ENCODE measurements at places on chromosomes 2 and 18.

DNA sequence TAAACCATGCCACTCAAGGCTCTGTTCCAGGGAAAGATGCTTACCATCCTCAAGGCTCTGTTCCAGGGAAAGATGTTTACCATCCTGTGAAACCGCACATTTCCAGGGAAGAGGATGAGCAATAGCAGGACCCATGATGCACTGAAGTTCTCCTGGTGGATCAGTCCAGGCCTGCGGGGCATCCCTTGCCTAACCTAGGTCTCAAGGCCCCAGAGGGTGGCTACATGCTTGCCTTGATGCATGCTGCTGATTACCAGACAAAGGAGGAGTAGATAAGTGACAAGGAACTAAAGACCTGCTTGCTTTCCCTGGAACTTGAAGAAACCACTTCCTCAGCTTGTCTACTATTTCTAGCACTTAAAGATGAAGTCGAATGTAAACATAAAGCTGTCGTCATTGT is 111.0 kb upstream of the LINC00305 start:
- DNase-seq: no peak

GRCh38 chr2:85019121-85019520 is 48.2 kb downstream of the KCMF1 start:
- DNase-seq: no peak

DNA sequence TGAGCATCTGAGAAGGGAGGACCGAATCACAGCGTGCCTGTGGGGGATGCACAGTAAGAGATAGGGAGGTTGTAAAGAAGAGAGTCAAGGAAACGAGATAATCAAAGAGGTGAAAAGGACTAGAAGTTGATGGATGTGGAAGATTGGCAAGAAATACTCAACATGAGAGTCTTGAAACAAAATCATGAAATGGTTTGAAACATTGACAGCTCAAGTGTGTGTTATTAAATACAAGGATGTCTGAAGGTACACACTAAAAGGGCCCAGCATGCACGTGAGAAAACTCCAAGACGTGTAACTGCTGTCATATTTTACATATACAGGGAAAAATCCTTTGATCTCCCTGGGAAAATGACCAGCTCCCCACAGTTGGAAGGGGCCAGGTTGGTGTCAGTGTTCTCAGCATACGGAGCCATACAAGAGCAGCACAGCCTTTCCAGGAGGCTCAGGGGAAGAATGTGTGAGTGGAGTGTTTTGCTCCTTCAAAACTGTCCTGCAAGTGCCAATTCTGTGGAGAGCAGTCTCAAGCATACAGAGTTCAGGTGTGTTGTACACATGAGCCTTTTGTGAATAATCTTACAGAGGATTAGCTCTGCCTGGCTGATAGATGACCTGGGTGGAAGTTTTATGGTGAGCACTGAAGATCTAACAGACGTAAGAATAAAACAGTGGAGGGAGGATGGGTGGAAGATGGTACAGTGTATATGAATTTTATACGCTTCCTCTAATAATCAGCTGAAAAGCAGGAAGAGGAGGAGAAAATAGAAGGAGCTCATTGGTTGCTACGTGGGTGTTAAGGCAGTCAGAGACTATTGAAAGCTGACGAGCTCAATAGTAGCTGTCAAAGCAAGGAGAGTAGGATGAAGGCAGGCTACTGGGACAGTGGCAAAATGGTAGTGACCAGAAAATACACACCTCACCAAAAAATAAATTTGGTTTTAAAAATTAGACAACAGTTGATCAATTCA is 126.8 kb downstream of the ATP9B start:
- no peak for DNase-seq

GRCh38 chr18:33577685-33578517 is at the start of gene ASXL3:
Gene ASXL3 (plus strand): TSS chr18:33578219. CDS start chr18:33578632, 413 bp downstream.
- no peak for DNase-seq

GRCh38 chr2:3725458-3726250 is 22.3 kb downstream of the DCDC2C start:
- DNase-seq: no peak

- no peak for DNase-seq
These were observed 357.1 kb downstream of the CNTNAP5 start for GRCh38 chr2:124382067-124382618.

GRCh38 chr2:85852152-85852840 is 36.5 kb downstream of the ST3GAL5 start:
- DNase-seq: no peak

DNA sequence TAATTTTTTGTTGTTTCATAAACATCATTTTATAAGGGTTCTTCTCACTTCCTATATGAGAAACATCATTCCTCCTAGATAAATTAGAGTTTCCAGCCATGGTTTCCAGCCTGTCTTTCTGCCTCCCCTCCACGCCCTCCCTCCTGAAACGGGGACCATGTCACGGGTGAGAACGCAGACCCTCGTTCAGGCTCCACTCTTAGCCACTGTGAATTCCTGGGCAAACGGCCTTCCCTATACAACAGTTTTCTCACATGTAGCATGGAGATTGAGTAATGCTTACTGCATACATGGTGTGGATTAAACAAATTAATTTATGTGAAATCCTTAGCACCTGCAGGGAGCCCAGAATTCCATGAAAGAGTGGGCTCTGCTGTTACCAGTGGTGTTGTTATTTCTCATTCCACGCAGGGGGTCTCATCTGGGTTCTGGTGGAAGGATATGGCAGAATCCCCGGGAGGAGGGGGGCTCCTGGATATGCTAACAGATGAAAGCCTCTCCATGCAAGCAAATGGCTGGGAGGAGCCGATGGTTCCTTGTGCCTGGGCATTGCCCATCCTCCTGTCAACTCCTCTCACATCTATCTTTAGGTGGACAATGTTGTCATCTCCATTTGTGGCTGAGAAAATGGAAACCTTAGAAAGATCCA is 54.0 kb upstream of the TWIST2 start:
- DNase-seq: no peak

DNA sequence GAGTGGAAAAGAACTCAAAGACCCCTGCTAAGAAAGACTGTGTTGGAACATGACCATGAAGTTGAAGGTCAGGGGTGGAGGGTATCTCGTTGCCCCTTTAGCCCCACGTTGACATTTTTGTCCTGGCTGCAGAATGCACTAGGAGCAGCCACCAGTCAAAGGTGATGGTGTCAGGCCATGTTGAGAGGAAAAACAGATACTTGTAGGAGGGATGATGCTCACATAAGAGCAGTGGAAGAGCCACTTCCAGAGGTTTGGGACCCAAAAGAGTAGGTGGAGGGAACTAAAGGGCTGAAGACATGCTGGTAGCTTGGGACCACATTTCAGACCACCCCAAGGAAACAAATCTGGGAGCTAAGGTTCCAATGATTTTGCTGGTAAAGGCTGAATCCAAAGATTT is 159.0 kb downstream of the MYO3B start:
- no peak for DNase-seq

GRCh38 chr2:218398437-218399390 is 954 bp upstream of the CTDSP1 start:
- peak; percentile 61 for DNase-seq

GRCh38 chr2:188326669-188327301 is 35.1 kb downstream of the GULP1 start:
- peak; percentile 52 for DNase-seq

GRCh38 chr2:202786842-202787241 is 84.7 kb downstream of the ICA1L start:
- no peak for DNase-seq

DNA sequence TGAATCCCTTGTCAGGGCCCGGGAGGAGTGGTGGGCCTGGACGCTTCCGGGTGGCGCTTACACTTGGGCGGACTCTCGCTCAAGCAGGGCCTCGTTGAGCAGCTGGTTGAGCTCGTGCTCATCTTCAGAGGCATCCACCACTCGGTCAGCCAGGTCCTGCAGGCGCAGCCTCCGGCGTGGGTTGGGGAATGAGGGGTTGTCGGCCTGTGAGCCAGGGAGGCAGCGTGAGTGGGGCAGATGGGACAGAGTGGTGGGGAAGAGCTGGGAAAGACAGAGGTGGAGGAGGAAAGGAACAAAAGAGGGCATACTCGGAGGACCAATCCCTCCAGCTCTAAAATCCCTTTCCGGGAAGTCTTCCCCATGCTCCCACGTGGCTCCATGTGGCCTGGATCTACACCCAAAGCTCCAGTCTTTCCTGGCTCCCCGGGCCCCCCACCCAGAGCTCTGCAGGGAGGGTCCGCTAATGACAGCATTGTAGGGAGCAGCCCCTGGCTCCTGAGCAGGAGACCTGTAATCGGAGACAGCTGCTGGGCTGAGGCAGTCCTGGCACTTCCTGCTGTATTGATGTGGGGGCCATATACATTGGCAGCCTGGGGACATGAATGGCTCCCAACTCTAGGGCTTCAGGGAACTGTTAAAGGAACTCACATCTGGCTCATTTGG is 41.6 kb downstream of the CENPO start:
- no peak for DNase-seq

GRCh38 chr2:121334581-121335293 is 49.7 kb upstream of the TFCP2L1 start:
- no peak for DNase-seq

DNA sequence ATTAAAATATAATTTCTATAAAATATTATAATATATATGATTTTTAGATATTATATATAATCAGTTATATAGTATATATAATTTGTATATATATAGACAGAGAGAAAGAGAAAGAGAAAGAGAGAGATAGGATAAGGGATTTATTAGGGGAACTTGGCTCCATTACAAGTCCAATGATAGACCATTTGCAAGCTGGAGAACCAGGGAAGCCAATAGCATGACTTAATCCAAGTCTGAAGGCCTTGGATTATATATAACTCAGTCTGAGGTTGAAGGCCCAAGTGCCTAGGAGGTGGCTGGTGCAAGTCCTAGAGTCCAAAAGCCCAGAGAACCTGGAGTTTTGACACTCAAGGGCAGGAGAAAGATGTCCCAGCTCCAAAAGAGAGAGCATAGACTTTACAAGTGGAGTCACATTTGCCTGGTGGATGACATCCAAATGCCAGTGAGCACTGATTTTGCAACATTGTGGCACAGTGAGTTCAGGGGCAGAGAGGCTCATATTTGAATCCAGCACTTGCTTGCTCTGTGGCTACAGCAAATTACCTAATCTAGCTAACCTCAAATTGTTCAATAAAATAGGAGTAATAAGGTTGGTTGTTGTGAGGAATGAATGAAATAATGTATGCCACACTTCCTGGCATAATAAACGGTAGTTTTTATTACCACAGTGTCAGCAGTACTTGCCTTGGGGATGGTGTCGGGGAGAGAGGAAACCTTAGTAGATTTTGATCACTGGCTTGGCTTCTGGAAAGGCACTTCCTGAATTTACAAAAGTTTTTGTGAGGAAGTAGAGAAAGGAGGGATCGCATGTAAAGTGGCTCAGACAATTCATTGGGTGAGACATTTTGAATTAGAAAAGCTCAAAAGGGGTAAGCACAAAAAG is 69.6 kb upstream of the CD28 start:
- DNase-seq: no peak

GRCh38 chr2:134206573-134206972 is 47.3 kb upstream of the MGAT5 start:
- no peak for DNase-seq

DNA sequence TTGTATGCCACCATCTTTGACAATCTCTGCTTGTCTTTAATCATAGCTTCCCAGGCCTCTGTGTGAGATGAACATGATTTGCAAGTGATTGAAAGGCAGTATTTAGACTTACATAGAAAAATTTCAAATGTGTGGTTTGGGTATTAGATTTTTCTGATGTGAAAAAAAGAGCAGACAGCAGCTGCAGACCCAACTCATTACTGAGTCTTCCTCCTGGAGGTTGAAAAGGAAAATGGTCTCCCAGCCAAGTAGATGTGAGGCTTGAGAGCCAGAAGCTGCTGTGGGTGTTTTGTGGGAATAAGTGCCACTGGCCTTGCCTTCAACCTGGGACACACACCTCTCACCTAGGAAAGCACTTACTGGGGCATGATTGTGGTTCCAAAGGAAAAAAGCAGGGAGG is 92.5 kb downstream of the KCTD18 start:
- no peak for DNase-seq

DNA sequence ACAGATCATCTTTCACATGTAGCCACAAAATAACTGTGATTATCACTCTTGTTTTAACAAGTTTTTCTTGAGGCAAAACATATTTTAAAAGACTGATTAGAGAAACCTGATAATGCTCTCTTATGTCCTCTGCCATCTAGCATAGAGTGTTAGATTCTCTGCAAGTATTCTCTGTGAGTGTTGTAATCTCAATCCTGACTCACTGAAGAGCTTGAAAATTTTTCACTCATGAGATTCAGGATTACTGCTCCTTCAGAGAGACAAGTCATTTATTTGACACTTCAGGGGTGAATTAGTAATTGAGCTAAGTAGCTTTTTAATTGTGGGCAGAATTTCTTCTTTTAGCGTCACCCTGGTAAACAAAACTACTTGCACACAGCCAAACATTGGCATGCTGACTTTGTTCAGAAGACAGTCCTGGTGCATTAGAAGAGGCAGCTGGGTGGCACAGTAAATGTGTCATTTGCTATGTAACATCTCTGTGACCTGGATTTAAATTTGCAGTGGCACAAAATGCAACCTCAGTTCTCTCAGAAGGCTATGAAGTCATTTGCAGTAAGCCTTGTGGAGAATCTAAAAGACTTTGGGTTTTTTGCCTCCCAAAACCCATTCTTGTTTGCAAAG is 172.9 kb downstream of the LRP1B start:
- DNase-seq: no peak

GRCh38 chr2:37555457-37555856 is 116.0 kb downstream of the CDC42EP3 start:
- DNase-seq: no peak

DNA sequence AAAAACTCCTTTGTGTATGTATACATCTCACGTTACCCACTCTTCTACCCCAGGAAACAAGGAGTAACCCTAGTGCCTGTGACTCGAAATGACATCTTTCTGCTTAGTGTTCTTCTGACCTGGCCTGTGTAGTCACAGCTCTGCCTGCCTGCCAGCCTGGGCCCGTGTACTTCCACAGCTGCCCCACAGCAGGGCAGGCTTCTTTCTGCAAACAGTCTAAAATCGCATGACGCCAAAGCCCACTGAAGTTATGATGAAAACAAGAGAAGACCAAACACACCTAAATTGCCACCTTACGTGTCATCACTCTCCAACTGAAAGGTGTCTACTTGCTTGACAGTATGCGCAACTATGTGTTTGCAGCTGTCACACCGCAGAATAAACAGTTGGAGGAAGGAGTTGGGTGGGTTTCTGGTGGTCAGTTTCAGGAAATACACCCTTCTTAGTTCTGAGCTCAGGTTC is 1.5 kb downstream of the GAREM1 start:
- no peak for DNase-seq

DNA sequence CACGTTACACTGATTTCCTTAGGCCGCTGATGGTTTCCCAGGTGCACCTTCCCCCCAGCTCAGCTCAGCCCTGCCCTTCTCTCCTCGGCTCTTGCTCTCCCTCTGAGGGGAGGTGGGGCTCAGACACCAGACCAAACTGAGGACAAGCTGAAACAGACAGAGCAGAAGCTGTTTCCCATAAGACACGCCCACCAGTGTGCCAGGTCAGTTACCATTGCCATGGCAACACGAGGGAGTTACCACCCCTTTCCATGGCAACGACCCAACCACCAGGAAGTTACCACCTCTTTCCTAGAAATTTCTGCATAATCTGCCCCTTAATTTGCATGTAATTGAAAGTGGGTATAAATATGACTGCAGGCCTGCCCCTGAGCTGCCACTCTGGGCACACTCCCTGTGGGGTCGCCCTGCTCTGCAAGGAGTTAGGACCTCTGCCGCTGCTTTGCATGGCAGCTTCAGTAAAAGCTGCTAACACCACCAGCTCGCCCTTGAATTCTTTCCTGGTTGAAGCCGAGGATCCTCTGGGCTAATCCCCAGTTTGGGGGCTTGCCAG is 120.9 kb upstream of the SMIM21 start:
- no peak for DNase-seq
